ENCODE measurements at places on chromosomes 5 and 9.
A peak's percentile ranks its signal among the peaks of the same experiment; 100 is the strongest.

GRCh38 chr5:38453506-38453905 is 102.9 kb downstream of the LIFR start:
- DNase-seq: peak; percentile 59

DNA sequence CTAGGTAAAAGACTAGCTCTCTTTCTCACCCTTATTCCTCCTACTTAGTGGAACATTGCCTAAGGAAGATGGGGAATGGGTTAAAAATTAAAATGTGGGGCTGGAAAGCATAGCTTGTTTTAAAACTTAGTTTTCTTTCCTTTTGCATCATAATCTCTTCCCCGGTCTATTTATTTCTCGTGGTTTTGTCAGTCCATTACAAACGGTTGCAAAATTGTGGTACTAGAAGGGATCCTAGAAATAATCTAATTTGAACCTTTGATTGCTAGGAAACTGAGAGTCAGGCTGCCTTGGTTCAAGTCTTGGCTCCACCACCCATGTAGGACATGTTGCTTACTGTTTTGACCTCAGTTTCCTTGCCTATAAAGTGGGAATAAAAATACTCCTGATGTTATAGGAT is 1.3 kb downstream of the IL31RA start:
- DNase-seq: no peak

DNA sequence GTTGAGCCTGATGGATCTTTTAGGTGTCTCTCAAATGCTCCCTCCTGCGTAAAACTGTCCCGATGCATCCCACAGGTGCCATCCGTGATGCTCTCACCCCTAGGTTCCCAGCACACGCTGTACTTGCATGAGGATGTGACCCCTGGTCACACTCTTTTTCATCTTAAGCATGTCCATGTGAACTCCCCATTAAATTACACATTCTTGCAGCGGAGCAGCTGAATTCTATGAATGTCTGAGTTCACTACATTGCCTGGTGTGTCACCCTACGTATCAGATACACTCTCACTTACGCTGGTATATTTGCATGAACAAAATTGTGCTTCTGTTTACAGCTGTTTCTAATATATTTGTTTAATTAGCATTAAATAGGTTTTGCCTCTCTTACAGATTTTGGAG is 105.3 kb upstream of the RETREG1 start:
- no peak for DNase-seq

DNA sequence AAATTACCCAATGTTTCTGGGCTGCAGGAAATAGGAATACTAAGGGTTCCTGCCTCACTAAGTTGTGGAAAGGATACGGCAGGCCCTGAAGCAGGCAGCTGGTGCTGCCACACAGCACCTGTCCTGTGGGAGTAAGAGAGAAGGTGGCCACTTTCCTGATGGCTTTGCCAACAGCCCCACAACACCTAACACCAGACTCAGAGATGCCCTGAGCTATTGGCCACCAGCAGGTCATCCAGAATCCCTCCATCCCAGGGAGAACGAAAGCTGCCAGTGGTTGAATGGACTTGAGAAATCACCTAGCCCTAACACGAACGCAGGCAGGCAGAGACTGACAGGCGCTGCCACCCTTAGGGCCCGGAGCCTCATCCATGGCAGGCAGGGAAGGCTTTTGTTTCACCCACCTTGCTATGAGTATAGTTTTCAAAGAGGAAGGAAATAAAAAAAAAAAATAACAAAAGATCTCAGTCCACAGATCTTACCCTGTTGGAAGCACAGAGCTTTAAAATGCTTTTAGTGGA is 82.2 kb downstream of the DCP2 start:
- DNase-seq: no peak

- DNase-seq: no peak
These were observed 4.8 kb downstream of the ARHGEF28 start for GRCh38 chr5:73630765-73631164.

- DNase-seq: no peak
These were observed 273.9 kb downstream of the ELAVL2 start for GRCh38 chr9:23551929-23552707.

DNA sequence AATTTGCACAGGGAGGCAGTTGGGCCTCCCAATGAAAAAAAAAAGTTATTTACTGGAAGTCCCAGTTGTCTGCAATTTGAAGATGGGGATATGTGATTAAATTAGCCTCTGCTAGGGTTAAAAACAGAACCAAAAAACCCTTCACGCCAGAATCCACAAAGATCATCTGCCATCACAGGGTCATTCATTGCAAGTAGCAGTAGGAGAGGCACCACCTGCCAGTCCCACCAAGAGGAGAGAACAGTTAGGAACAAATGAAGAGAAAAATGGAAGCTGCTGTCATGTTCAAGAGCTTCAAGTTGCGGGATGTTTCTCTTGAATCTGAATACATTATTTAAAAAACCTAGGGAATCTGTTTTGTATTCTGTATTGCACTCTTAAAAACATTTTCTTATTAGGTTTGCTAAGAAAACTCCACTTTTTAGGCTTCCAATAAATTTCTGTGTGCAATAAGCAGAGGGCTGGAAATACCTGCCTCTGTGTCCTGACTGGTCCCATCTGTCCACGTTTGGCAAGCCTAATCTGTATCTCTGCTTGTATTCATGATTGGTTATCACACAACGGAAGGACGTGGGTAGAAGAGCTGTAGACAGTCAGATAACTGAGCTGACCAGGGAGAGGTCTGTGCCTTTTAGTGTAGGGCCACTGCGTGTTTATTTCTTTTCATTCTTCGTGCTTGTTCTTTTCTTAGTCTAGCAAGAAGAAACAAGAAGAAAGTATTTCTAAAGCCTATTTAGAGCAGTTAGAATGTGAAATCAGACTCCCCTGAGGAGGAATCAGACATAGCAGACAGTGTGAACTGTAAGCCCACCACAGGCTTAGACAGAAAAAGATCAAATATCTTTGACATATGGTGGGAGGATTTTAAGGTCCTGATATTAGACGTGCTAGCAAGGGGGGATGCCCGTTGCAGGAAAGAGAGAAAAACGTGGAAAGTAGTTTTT is 630.6 kb upstream of the SEMA6A start:
- DNase-seq: no peak

GRCh38 chr9:19967216-19967887 is 178.5 kb upstream of the SLC24A2 start:
- no peak for DNase-seq

DNA sequence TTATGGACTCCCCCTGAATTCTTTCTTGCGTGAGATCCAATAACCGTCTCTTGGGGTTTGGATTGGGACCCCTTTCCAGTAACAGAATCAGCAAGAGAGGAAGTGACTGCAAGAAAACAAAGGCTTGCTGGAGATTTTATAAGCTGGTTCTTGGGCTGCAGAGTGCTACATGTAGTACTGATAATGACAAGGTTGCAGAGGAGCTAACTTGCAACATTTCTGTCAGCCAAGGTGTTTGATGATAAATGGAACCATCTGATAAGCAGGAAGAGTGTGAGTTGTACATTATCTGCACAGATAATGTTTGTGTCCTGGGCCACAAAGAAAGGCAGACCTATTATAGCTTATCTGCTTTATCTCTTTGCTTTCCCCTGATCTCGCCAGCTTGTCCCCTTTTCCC is 37.1 kb downstream of the DNAJB5 start:
- DNase-seq: no peak

All from CD4-positive, alpha-beta T cell treated with Interleukin-4 for 4 hours (primary cell).